ENCODE measurements at places on chromosomes 13 and 19.

- DNase-seq, result peak; percentile 50
These were observed 2.5 kb downstream of the ZNF430 start for GRCh38 chr19:21022996-21023395.

- DNase-seq, result no peak
These were observed 23.1 kb upstream of the COG3 start for GRCh38 chr13:45441633-45442032.

- no peak for DNase-seq
These were observed 39.8 kb downstream of the TNFRSF19 start for GRCh38 chr13:23609874-23610576.

DNA sequence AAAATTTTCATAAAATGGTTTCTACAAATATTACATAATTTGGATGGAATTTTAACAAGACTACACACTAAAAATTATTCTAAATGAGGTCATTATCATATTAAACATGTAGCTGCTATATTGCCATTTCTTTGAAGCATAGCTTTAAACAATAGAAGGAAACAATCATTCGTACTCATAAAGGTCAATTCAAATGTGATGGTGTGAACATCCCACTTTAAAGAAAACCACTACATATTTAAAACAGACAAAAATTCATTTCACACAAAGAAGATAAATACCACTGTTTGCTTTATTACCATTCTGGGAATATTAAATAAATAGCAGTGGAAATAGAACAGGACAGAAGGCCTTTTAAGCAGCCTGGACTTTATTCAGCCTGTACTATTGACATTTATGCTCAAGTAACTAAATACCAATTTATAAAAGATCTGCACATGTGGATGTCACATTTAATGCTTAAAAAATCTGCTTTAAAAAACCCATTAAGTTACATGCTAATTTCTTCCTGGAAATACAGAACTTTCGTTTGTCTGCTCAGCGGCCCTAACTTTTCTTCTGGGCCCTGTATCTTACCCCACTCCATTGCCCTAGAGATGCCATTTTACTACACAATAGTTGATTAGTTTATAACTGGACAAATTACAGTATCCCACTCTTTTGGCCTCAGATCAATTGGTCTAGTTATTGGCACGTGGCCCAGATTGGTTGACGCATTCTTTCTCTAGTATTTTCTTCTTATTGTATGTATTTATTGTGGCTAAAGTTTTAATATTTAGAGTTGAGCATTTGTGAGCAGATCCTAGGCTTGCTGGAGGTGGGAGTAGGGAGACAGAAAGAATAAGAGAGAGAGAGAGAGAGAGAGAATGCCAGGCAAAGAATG, 215.1 kb upstream of the SPRY2 start:
- DNase-seq, result no peak

GRCh38 chr19:10871711-10872545, 575 bp downstream of the CARM1 start:
- peak; percentile 22 for DNase-seq

DNA sequence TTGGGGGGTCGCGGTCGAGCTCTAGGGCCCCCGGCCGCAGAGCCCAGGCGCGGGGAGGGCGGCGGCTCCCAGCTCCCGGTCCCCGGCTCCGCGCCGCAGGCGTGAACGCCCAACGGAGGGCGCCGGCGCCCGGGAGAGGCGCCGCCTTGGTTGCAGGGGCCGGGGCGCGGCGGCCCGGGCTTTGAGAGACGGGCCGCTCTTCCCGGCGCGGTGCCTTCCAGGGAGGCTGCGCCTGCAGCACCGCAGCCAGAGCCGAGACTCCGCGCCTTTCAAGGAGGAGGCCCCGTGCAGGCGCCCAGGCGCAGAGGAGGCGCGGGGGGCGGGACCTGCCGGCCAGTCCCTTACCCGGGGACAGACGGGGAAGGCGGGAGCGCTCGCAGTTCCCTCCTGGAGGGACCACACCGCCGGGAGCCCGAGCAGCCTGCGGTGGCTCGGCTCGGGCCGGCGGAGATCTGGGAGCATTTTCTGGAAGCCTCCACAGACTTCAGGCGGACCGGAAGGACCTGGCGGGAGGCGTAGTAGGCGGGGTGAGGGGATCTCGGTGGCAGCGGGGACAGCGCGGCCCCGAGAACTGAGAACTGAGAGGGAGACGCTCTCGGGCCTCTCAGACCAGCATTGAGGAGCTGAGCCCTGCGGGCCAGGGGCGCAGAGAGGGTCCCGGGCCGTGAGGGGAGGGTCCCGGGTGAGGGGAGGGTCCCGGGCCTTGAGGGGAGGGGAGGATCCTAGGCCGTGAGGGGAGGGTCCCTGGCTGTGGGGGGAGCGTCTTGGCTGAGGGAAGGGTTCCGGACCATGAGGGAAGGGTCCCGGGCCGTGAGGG, 25.5 kb upstream of the MCF2L start:
- peak; percentile 4 for DNase-seq

DNA sequence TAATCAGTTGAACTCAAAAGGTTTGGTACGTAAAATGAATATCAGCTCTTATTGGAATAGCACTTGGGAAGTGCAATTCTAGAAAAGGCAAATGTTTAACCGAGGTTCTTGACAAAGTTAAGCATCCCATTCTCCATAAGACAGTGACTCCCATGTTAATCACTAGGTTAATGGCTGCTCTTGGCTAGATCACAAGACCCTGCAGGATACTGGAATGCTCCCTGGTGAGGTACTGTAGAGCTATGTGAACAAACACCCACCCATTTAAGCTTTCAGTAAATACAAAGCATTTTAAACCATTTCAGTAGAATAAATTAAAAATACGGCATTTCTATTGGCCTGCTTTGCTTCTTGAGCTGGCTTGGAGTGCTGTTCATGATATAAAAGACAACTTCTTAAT, 56.5 kb downstream of the TDRD3 start:
- no peak for DNase-seq

DNA sequence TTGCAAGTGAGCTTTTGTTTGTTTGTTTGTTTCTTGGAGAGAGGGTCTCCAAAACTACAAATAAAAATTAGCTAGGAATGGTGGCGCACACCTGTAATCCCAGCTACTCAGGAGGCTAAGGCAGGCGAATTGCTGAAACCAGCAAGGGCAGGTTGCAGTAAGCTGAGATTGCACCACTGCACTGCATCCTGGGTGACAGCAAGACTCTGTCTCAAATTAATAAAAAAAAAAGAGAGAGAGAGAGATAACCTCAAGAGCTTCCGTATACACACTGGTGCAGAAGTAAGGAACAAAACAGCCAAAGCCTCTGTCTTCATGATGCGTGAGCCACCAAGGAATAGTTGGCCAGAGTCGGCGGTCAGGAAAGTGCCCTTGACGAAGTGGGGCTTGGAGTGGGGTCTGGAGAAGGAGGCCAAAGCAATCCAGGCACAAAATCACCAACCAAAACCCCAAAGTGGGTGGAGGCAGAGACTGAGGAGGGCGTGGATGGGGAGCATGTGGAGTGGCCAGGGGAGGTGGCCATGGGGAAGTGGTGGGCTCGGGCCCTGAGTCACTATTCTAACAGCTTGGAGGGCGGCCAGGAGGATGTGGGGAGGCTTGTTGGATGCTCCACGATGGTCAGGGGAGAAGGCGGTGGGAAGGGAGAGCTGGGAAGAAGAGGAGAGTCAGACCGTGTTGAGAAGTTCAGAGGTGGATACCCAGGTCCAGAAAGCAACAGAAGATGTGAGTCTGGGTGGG, 21.2 kb upstream of the TOMM40 start:
- no peak for DNase-seq

DNA sequence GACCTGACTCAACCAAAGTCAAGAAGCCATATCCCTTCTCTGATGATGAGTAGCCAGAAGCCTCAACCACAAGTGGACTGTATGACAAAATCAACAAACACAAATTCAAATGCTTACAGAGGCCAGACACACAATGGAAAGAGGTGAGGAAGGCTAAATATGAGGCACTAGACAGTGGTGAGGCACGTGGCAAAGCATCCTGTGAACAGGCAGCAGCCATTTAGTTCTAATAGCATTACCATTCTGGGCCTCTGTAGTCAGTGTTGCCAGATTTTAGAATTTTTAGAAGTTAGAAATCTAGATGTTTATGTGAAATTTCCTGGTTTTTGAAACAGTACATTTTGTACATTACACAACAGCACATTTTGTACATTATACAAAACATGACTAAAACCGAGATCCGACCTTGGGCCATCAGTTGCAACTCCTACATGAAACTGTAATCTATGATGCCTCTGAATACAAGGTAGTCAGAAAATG, 403.3 kb downstream of the COG6 start:
- no peak for DNase-seq

GRCh38 chr13:80339912-80340650, 845 bp downstream of the SPRY2 start:
- no peak for DNase-seq

GRCh38 chr13:21901811-21902708, 231.2 kb downstream of the FGF9 start:
- DNase-seq, result no peak

DNA sequence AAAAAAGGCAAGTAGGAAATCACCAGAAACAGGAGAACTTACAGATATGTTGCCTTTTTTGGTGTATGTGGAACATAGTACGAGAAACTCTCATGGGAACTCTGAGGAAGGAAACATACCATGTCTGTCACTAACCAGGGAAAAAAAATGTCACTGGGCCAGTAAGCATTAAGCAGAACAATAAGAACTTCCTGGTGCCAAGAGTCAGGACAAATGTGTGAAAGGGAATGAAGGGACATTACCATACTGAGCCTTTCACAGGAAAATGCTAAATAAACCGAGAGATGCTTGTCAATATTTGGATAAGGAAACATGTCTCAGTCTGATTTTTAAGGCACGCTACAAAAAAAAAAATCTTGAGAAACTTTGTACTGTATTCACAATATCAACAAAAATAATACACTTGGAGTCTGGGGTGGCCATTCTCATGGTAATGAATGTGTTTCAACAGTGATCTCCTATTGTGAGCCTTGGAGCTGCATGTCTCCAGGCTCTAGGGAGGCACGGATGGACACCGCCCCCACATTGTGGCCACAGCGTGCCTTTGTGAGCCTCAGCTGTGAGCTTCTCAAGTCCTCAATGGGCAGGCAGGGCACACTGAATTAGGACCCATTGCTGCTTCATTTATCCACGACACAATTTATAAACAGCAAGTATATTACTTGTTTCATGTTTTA, 113.0 kb upstream of the ARGLU1 start:
- no peak for DNase-seq

DNA sequence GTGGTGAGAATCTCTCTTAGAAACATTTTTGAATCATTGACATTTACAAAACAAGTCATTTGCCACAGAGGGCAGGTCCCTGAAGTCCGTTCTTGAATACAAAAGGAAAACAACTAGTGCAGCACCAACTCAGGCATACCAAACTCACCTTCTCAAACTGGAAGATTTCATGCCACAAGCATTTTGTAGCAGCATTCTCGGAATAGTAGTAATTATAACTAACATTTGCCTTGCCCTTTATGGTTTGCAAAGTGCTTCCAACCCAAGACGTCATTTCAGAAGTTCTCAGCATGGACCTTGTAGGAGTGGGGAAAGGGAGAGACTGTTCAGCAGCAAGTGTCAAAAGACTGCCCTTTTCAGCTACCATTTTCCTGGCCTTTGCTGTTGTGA, 344.6 kb downstream of the RFC3 start:
- DNase-seq, result no peak

- no peak for DNase-seq
These were observed 18.0 kb downstream of the ZC3H4 start for GRCh38 chr19:47095476-47096099.

DNA sequence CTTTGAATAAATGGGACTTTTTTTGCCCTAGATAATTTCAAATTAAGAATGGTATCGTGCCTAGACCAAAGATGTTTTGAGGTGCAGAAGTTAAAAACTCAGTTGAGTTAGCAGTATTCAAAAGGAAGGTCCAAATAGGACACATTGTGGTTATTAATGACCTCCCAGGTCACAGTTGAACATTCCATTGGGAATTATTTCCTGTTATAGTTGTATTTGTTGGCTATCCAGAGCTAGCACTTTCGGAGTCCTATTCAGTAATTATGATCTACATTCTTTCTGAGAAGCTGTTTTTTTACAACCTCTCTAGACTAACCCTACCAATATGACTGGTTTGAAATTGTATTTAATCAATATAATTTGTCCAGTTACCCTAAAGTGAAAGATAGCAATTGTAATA, 83.7 kb downstream of the MAB21L1 start:
- no peak for DNase-seq

GRCh38 chr19:3450796-3451411, 29.4 kb downstream of the SMIM24 start:
- DNase-seq, result no peak

DNA sequence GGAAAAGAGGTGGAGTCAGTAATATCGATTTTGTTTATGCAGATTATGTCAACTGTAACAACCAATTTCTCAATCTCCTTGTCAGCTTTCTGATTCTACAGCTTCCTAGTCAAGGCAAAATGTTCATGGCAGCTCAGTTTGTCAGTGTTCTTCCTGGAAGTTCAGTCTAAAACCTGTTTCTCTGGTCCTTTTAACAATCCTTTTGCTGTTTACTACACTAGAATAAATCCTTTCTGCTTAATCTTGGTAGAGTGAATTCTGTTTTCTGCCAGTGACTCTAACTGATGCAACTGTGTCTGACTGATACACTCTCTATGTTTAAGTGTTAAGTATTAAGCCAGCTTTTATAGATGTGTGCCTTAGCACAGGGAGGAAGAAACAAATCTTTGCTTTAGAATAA, 516.9 kb upstream of the KLF12 start:
- DNase-seq, result no peak

DNA sequence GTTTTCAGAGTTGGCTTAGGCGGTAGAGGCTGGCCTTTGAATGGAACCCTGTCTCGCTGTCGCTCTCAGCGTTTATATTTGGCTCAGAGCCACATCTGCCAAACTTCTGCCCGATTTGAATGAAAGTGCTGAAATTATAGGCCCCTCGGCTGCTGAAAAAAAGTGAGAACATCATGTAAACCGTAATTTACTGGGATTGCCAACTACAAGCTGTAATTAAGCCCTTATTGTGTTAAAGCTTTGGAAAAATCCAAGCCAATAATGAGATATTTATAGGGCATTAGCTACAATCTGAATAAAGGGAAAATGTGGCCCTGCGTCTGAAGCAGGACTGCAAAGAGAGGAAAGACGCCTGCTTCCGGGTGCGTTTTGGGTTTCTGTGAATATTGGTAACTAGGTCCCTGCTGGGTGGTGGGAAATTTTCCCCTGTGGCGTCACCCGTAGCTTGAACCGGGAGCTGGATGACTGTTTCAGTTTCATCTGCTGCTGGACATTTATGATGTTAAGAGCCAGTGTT, 9.9 kb downstream of the DNM2 start:
- no peak for DNase-seq

- DNase-seq, result no peak
These were observed 137.8 kb upstream of the GJB6 start for GRCh38 chr13:20369886-20370361.

DNA sequence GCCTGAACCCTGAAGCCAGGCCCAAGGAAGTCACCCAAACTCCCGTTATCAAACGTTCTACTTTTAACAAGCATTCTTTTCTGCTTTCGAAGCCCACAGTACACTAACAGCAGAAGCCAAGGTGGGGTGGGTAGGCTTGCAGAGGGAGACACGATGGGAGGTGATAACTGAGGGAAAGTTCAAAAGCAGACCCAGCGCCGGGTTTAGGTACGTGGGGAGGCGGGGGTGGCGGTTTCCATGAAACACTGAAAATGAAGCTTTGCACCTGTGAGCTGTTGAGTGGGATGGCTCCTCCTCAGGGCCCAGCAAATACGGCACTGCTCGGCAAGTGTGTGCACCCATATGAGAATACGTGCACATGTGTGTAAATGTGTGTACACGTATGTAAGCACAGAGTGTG, 49.8 kb downstream of the KLF2 start:
- DNase-seq, result peak; percentile 30

All from CD4-positive, alpha-beta T cell treated with Interleukin-15 for 4 hours (primary cell).